ENCODE measurements at places on chromosomes 4 and X.

DNA sequence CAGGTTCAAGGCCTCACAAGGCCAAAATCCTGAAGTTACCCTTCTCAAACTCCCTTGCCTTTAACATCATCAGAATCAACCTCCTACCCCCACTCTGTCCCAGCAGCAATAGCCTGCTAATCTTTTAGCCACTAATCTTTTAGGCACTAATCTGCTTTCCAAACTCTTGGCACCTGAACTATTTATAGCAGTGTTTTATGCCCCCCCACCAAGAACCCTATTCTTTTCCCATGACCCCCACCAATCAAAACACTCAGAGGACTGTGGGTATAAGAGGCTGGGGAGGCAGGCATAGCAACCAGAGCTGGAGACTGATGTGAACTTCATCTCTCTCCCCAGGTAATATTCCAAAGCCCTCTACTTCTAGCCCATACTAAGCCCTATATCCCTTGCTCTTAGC, at the start of gene ARR3:
Gene ARR3, plus strand, starts transcription at position 301 of the 400 bp plus-strand sequence. CDS start 1,052 bp downstream, outside the sequence.
- no peak for DNase-seq

- no peak for DNase-seq
Observed at GRCh38 chrX:122770581-122770980, 413.5 kb upstream of the GRIA3 start.

GRCh38 chr4:51895816-51896408, 53.0 kb downstream of the DCUN1D4 start:
- peak; percentile 68 for DNase-seq

DNA sequence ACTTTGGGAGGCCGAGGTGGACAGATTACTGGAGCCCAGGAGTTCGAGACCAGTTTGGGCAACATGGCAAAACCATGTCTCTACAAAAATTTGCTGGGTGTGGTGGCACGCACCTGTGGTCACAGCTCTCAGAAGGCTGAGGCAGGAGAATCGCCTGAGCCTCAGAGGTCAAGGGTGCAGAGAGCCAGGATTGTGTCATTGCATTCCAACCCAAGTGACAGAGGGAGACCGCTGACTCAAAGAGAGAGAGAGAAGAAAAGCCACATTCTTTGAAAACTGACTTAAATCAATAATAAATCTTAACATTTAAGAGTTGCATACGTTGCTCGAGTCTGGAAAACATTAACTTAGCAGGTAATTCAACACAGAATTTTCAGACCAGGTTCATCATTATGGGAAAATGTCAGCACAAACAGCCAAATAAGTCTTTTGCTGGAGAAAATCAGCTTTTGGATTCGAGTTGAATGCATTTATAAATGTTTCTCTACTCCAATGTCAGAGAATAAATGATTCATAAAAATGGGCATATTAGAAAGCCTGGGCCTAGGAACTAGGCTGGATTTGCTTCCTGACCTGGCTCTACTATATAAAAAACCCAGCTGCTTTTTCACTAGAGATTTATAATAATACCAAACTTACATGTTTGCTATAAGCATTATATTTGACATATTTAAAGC, 68.3 kb upstream of the RBPJ start:
- no peak for DNase-seq

- no peak for DNase-seq
Observed at GRCh38 chr4:134777606-134778005, 576.0 kb upstream of the PABPC4L start.

DNA sequence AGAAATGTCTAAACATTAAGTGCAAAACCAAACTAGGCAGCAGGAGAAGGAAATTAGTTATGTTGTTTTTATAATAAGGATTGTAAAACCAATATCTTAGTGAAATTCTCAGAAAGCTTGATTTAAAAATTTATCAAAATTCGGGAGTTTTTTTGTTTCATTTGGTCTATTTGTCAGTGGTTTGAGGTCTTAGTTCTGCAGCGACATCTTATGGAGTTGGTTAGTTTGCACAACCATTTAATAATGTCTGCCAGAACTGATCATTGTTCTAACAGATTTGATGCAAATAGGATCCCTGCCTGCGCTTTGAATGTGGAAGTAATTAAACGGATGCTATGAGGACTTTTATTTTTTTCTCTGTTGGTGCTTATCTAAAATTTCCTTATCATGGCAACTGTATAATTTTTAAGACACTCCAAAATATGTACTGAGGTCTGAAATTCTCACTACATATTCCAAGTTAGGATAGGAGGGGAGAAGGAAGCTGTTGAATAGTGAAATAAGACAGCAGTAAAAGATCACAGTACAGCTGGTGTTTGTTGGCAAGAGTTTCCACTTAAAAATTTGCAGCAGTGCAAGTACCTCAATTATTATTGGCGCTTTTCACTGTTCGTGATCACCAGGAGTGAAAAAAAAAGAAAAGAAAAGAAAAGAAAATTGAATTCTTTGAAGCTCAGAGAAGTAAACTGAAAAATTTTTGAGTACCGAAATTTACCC, 2521.4 kb downstream of the ARAP2 start:
- DNase-seq: peak; percentile 65

DNA sequence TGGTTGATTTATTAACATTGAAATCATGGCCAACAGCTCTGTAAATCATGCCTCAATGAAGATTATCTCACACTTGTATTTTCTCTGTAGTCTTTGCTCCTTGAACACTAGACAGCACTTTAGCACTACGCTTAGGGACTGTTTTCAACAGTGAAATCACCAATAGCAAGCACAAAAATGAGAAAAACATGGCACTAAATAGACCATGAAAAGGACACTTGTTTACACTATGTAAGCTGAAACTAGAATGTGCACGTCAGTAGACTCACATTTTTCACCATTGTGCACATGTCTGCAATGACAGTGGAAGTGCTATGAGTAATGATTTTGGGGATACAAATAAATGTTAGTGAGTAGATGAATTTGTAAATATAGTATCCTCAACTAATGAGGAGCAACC, 3.1 kb downstream of the BMP2K start:
- DNase-seq: no peak

- DNase-seq: peak; percentile 44
Observed at GRCh38 chr4:184448821-184449220, 25.5 kb downstream of the IRF2 start.

DNA sequence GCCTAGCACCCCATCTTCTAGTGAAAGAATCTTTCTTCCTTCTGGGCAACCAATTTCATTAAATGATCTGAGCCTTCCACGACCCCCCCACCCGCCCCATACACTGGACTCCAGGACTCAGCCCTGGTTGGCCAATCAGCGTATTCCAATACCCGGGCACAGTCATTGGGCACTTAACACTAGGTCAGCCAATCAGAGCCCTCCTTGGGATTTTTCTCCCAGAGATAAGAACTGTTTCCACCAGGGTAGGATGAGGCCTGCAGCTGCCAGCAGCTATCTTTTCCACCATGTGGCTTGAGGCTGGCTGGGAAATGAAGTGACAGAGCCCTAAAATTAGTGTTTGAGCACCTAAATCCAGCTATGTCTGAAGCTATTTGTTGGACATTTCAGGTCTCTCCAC, 418.8 kb downstream of the BCOR start:
- no peak for DNase-seq

DNA sequence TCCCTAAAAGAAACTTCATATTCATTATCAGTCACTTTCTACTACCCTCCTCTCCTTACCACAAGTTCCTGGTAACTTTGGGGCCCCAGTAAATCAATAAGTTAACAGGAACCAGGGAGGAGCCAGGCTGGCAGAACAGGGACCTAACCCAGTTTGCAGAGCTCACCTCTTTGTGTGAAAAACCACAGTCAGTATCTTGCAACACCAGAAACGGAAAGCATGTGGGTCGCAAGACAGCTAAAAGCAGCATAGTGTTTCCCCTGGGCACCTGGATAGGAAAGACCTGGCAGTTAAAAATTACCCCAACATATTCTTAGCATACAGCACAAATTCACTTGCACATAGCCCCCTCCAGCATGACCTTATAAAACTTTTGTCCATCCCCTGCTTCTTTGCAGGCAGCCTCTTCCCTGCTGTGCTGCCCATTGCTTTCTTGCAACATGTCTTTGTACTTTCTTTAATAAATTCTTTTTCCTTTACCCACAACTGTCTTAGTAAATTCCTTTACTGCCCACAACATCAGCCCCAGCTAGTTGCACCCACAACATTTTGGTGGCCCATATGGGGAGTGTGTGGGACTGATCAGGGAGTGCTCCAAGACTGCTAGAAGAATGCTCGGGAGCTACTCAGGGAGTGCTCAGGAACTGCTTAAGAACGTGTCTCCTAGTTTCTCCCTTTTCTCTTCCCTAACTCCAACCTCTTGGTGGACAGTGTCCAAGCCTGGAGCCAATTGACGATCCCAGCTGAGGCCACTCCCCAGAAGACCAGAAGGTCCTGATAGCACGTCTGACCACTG, 83.4 kb downstream of the MSN start:
- DNase-seq: no peak

GRCh38 chrX:132918523-132918922, 39.9 kb downstream of the HS6ST2 start:
- DNase-seq: no peak

- no peak for DNase-seq
Observed at GRCh38 chr4:87650938-87651337, 858 bp downstream of the DMP1 start.

- no peak for DNase-seq
Observed at GRCh38 chr4:29423836-29424721, 1296.1 kb upstream of the PCDH7 start.

- peak; percentile 33 for DNase-seq
Observed at GRCh38 chr4:164779811-164780216, 25.9 kb downstream of the SMIM31 start.

- DNase-seq: no peak
Observed at GRCh38 chr4:185998791-185999190, 70.2 kb upstream of the TLR3 start.

Measured in hippocampal formation (tissue), 2 donors.